ENCODE measurements at places on chromosomes 2 and 18.

DNA sequence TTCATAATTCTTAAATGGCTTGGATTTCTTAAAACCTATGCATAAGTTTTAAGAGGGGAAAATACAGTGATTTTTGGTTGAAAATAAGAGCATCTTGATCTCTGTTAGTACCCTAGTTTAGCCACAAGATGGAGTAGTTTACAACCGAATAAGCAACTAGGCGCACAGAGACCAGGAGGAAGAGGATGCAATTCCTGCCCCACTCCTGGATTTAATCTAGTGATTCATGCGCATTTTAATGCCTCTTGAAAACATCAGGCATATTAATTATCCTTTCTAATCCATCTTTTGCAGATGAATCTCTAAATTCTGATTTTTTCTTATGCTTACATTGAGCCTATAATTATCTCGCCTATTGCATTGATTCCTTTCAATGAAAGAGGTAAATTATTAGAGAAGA is 76.7 kb downstream of the MRPS9 start:
- peak; percentile 71 for DNase-seq

GRCh38 chr2:156332284-156332533 is 312 bp downstream of the NR4A2 start:
- no peak for DNase-seq

DNA sequence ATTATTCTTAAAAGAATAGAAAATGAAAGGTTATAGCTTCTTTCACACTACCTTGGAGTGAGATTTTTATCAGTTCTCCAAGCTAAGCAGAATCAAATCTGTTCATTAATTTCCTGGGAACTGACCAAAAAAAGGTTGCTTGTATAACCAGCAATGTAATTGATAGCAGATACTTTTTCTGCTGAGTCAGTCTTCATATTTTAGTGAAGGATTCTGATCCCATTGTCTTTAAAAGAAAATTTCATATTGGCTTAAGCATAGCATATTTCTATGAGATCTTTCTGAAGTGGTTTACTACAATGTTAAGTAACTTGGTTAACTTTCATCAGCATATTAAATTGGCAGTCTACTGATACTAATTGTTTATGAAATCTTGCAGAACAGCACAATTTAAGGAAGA is 338.0 kb downstream of the TMX3 start:
- no peak for DNase-seq

- DNase-seq, result no peak
Observed at GRCh38 chr18:3932276-3932675, 482.3 kb downstream of the TGIF1 start.

DNA sequence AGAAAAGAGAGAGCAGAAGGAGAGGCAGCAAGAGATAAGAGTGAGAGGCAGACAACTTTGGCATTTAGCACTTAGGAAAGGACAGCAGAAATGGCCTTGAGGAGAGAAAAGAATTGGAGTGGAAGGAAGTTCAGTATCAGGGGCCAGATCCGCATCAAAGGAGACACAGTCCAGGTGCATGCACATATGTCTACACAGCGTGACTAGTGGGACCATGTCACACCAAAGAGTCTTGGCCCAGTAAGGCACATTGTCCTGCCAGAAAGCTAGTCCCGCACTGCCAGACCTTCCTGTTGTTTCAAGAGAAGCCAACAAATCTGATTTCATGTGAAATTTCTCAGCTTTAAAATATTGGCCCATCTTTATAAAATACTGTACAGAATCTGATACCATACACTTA is 8.5 kb upstream of the STK39 start:
- no peak for DNase-seq

GRCh38 chr18:79771446-79772107 is 26.2 kb upstream of the KCNG2 start:
- DNase-seq, result no peak
